ENCODE measurements at places on chromosomes 7 and 10. TPM values are rescaled to one million over a fixed set of nuclear protein-coding genes. Genes with fewer than 3 reads are reported as not detected.

Gene SLC25A13
- total RNA-seq = 23.4 TPM

Gene MEIG1
- total RNA-seq = not detected

Gene LRRD1
- not detected for total RNA-seq

Gene ARHGEF35
- total RNA-seq = 13.7 TPM

Gene STRIP2
- 10.1 TPM for total RNA-seq

Gene HACD1
- 13.2 TPM for total RNA-seq

Gene CRPPA
- 9.9 TPM for total RNA-seq

Gene CADPS2
- total RNA-seq = 16.4 TPM

Gene MBL2
- not detected for total RNA-seq

Gene NUTM2D
- total RNA-seq = 2.4 TPM

Gene MRLN
- not detected for total RNA-seq

Gene UCN3
- not detected for total RNA-seq

Gene NUTM2E
- total RNA-seq = not detected

Gene MARCHF5
- total RNA-seq = 28.1 TPM

Gene HOXA4
- 1.0 TPM for total RNA-seq

Gene SH2B2
- total RNA-seq = 3.7 TPM

Gene ZNF117
- 2.5 TPM for total RNA-seq

Gene SDHAF3
- total RNA-seq = 9.2 TPM

Gene TRPV5
- total RNA-seq = not detected

Gene PAOX
- total RNA-seq = 2.9 TPM

Gene POLR2J3
- total RNA-seq = 48.3 TPM

Gene SKIDA1
- total RNA-seq = 0.40 TPM

Gene ASB4
- total RNA-seq = 0.47 TPM

Gene PNLIP
- total RNA-seq = not detected

Gene PTPN20
- 5.1 TPM for total RNA-seq

Gene ZMIZ1
- 20.3 TPM for total RNA-seq

Gene CTAGE4
- 20.0 TPM for total RNA-seq

Gene UCMA
- total RNA-seq = not detected

Gene AQP1
- total RNA-seq = 1.7 TPM

Gene BLNK
- total RNA-seq = 9.5 TPM

Gene TCAF2
- total RNA-seq = 0.52 TPM

Gene UPK3B
- 6.0 TPM for total RNA-seq

Gene PGAM2
- not detected for total RNA-seq

Gene GIMAP2
- total RNA-seq = 4.7 TPM
